Astrocyte (in vitro differentiated cells and primary cell): ENCODE measurements at places on chromosomes 1 and 21.

GRCh38 chr1:59678040-59678439 is 136.7 kb upstream of the HOOK1 start:
- DNase-seq = peak; percentile 21

- DNase-seq = no peak
Measured at GRCh38 chr1:244356376-244356775, 95.3 kb downstream of the ADSS2 start.

- peak; percentile 9 for DNase-seq
Measured at GRCh38 chr1:59413327-59413720, 116.4 kb downstream of the FGGY start.

- DNase-seq = peak; percentile 85
Measured at GRCh38 chr1:179141592-179142251, 59.9 kb downstream of the TOR3A start.

- no peak for DNase-seq
Measured at GRCh38 chr21:35063428-35064172, 14.5 kb upstream of the RUNX1 start.

- DNase-seq = no peak
Measured at GRCh38 chr1:169298441-169298840, 69.2 kb downstream of the NME7 start.

DNA sequence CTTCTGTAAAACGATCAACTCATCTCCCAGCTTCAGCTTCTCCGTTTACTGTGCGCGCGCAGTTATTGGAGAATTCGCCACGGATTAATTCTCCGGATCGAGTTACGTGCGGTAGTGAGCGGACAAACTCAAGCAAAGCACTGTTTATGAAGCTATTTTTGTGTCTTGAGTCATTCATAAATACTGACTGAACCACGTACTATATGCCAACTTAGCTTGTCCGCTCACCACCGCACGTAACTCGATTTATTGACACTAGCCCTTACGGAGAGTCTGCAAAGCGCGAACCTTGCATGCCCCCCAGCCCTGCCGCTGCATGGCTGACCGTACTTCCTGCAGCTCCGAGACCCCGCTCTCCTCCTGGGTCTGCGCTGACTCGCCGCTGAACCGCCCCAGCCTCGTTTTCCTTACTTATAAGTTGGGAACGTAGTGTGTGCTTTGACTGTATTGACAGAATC is 773 bp downstream of the CHD1L start:
- DNase-seq = peak; percentile 77

DNA sequence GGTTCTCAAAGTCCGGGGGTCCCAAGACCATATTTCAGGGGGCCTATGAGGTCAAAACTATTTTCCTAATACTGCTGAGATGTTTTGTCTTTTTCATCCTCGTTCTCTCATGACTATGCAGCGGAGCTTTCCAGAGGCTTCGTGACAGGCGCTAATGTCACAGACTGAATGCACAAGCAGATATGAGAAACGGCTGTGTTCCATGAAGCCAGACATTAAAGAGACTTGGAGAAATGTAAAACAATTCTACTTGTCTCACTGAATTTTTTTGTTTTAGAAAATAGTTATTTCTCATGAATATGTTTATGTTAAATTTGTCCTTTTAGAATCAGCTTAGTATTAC is 10.3 kb downstream of the PIGP start:
- DNase-seq = no peak

GRCh38 chr1:2617971-2618470 is 14.8 kb downstream of the MMEL1 start:
- DNase-seq = no peak

- DNase-seq = no peak
Measured at GRCh38 chr1:3922201-3922725, 22.2 kb upstream of the C1orf174 start.

GRCh38 chr1:224493269-224493668 is 58.7 kb upstream of the WDR26 start:
- no peak for DNase-seq

DNA sequence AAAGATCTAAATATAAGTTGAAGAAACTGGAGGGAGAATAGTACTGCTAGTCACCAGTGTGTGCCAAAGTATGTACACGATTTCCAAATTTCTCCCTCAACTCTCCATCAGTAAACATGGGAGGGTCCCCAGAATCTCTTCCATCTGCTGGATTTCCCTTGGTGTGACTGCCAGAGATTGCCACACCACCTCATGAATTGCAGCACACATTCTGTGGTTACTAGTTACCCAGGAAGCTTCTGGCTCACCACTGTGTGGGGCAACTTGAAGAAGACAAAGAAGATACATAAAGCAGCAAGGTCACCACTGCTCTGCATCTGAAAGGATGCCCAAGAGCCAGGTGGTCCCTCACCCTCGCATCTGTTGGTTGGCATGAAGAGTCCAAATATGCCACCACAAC is 191.7 kb upstream of the ESRRG start:
- DNase-seq = no peak

- no peak for DNase-seq
Measured at GRCh38 chr1:58919959-58920321, 136.1 kb upstream of the JUN start.

DNA sequence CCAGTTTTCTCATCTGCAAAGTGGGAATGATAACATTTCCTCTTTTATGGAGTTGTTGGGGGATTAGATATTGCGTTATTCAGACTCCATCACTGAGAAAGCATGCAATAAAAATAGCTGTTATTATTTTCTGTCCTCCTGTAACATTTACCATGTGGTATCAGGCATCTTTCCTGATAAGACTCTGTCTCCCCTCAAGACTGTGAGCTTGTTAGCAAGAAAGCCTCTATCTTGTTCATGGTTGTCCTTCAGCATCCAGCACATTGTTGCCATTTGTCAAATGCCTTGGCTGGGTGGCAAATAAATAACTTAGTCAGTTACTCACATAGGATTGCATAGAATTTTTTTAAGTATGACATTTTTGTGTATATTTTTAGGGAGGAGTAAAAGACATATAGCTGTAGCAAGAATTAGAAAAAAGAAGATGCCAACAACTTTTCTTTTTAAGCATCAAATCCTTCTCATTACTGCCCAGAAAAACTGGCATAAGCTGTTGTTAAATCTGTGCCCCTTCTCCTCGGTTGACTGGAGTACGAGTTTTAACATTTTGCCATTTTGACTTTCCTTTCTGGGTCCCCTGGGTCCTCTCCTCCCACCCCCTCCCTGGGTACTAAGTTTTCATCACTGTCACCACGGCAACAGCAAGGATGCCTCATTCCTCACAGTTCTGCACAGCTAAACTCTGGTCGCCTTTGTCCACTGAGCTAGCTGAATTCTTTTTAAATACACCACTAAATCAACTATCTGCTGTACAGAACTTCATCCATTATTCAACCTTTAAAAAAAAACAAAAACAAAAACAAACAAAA is 1.0 kb upstream of the JAM2 start:
- DNase-seq = no peak

DNA sequence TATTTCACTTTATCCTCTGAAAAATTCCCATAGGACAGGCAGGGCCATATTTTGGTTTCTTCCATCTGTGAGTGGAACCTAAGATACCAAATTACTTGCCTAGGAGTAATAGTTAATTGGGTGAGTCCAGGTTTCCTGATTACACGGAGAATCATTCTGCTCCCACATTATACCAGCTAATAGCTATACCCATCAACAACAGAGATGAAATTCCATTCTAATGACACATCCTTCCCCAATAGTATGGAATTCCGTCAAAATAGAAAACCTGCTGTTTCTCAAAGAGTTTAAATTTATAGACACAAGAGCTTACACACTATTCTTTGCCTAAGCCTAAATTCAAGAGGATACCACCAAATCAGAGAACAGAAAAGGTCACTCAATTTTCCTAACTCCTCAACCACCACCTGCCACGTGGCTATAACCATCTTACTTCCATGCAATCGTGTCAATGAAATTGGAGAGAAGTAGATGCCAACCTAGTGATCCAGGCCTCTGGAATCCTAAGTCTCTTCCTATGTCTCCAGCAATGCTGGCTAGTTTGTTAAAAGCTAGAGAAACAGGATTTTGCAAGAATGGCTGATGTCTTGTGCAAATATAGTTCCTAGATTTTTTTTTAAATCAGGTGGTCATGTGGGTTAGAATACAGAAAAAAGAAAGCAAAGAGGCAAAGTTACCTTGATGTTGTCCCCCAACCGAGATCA is 6.2 kb downstream of the PPT1 start:
- no peak for DNase-seq

DNA sequence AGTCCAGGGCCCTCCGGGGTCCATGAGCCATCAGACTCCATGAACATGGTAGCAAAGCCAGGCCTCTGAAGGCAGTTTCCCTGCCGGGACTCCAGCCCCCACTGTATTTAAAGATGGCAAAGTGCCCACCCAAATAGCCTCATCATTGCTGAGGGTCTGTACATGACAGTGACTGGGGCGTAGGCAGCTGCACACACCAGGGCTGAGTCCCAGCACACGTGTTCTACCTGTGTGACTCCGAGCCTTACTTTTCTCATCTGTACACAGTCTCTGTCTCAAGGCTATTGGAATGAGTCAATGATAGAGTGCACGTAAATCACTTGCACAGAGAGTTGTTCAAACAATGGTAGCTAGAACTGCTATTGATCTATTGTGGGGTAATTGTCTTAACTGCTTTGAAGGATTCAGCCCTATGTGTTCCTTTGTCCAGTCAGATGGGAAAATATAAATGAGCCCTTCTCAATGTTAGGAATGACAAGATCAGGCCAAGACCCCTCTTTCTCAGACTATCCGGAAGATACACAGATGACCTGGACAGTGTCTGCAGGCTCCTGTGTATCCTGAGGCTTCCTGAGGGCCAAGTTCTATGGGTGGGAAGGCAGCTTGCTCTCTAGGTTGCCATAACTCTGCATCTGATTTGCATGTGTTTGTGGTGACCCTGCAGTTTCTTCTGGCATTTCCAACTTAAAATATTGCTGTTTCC is 48.9 kb downstream of the RASSF5 start:
- no peak for DNase-seq

DNA sequence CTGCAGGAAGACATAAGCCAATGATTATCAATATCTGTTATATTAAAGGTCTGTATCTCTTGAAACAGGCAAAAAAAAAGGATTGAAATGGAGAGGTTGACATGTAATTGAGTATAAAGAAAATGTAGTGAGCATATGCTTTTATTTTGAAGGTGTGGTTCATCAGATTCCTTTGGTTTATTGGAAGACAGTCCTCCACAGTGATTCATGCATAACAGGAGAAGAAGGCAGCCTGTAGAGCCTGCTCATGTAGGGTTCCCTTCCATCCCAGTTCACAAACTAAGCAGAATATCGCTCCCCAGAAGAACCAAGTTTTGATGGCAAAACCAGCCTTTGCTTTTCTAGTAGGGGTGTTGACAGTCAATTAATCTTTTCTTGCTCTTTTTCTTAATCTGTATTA is 1016.8 kb upstream of the ADGRL4 start:
- peak; percentile 2 for DNase-seq

DNA sequence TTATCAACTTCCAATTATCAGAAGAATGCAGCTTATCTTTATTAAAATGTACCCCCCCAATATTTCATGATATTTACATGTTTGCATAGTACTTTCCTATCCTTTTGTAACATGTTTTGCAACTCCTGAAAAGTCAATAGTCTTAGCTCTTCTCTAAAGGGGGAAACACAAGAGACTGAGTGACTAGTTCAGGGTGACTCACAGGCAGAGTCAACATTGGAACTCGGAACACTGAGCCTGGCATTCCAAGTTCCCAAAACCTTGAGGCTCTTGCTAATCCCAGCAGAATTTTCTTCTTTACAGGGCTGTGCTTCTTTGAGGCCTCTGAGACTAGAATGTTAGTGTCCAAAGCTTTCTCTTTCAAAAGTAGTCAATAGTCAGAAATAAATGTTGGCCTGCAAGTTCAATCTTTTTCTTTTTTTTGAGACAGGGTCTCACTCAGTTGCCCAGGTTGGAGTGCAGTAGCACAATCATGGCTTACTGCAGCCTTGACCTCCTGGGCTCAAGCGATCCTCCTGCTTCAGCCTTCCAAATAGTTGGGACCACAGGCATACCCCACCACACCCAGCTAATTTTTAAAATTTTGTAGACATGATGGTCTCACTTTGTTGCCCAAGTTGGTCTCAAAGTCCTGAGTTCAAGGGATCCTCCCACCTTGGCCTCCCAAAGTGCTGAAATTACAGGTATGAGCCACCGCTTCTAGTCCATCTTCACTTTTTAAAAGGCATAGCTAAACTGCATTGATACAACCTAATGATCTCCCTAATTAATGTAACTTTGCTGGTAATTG is 37.5 kb downstream of the ZNF281 start:
- peak; percentile 86 for DNase-seq

DNA sequence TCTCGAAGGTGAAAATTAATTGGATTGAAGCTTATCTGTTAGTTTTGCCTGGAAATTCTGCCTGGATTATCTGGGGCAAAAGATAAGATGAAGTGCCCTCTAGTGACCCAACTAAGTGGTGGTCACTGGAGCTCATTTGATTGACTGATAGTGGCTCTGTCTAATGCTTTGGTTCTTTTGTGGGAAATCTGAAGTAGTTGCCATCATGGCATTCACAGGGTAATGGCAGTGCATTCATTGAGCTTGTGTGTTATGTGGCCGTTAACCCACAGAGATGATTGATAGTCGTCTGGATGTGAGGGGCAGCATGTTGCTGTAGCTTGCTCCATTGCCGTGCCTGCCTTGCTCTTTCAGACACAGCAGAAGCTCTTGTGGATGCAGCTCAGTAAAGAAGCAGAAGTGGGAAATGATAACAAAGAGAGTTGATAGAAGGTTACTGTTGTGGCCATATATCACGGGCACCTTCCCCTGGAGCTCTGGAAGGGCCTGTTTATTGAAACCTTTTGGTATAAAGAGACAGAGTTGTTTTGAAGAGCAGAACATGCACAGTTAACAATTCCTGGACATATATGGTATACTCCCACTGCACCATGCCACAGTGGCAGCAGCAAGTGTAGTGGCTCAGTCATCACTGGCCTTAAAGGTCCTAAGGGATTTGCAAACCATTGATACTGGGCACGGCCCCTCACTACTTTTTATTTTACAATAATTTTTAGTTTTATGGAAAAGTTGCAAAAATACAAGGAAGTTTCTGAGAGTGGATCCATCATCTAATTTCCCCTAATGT is 42.0 kb downstream of the CXADR start:
- DNase-seq = no peak

DNA sequence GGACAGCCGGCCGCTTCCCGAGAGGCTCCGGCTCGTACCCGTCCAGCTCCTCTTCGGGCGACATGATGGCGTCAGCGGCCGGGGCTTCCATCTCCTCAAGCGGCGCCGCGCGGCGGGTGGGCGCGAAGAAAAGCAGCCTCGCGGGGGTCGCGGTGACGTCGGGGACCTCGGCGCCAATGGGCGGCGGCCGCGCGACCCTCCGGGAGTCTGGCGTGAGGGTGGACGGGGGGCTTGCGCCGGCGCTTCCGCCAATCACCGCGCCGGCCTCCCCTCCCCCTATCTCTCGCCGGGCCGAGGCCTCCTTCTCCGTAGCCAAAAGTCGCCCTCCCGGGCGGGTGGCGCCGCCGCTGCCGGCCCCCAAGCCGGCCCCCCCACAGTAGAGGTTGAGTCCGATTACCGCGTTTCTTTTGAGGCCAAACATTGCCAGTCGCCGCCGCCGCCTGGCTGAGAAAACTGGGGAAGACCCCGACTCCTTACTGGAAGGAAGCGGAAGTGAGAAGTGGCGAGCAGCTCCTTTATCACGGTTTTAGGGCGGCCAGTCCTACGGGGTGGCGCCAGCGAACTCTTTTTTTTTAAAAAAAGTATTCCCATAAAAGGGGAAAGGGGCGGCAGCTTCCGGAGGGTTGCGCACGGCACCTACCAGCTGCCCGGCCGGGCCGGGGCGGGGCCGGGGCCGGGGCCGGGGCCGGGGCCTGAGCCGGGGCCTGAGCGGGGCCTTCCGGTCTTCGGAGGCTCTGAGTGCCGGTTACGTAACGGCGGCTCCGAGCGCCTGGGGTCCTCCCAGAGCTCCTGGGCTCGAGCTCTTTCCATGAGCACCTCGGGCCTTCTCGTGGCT is at the start of gene MCL1:
MCL1 (minus strand) TSS at position 501 of the 835 bp plus-strand sequence; CDS start at position 421, 80 bp downstream.
- DNase-seq = peak; percentile 92

GRCh38 chr1:212514056-212514614 is 81.4 kb downstream of the NENF start:
- peak; percentile 58 for DNase-seq
